ENCODE measurements at places on chromosomes 1 and 21.

DNA sequence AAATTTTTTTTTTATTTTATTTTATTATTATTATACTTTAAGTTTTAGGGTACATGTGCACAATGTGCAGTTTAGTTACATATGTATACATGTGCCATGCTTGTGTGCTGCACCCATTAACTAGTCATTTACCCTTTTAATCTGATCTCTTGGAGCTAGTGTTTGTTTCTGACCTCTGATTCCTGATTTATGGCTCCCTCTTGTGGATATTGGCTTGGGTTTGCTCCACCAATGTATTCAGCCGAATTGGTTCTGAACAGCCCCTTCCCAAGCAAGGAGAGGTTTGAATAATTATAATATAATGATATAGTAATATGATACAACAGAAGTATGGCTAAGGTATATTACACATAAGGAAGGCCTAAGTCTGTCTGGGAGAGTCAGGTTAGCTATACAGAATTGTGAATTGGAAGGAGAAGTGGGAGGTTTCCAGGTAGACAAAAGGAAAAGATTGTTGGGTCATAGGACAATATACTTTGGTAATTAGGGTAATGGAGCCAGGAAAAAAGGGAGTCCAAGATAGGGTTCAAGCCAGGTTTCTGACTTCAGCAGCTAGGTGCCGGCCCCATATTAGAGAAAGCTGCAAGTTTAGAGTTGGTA is 53.1 kb upstream of the HMCN1 start:
- DNase-seq: no peak

- no peak for DNase-seq
These were observed 871 bp upstream of the ETS2 start for GRCh38 chr21:38804789-38805327.

GRCh38 chr1:1430114-1430982 is 5.1 kb upstream of the VWA1 start:
- DNase-seq: no peak

- DNase-seq: no peak
These were observed 17.5 kb downstream of the BACH1 start for GRCh38 chr21:29316029-29316742.

DNA sequence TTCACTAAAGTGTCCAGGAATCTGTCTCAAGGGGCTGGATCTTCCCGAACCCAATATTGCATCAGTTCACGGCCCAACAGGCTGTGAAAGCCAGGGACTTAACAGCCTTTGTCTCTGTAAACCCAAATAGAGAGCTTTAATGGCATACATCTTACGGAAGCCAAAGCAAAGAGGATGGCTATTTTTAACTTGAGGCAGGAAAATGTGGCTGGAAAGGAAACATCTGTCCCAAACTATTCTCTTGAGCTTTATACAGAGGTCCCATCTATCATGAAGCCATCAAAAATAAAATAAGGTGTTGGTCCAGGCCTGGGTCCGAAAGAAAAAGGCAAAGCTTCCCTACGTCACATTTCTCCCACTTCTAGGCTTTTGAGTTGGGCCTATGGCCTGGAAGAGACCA is 7.7 kb upstream of the CD34 start:
- DNase-seq: no peak

DNA sequence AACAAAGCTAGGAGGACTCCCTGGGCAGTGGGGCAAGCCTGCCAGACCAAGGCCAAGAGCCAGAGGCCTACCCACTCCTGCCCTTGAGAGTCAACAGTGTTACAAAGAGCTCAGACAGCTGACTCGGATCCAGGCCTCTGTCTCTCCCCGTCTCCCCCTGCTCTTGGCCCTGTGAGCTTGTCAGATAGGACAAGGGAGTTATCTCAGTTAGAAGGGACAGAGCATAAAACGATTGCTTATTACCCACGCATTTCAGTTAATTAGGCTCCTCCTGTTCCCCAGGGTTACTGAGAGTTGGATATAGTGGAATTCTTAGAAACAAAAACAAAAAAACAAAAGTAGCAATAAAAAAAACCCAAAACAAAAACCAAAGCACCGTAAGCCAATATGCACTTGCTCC is 1.3 kb downstream of the SLC41A1 start:
- no peak for DNase-seq

DNA sequence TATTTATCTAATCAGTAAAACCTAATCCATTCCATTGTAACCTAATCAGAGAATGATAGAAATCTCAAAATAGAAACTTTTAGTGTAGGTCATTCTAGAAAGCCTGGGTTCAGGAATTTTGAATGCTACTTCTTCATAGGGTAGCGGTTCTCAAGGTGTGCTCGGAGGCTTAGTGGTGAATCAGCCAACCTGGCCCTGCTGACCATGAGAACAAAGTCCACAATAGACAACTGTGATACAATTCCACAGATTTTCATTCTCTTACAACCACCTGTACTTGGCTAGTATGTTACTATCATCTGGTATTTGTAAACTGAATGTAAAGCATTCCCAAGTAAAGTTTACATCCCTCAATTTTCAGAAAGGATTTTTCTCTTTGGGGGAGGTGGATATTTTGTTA is 7.5 kb upstream of the PUM1 start:
- no peak for DNase-seq

DNA sequence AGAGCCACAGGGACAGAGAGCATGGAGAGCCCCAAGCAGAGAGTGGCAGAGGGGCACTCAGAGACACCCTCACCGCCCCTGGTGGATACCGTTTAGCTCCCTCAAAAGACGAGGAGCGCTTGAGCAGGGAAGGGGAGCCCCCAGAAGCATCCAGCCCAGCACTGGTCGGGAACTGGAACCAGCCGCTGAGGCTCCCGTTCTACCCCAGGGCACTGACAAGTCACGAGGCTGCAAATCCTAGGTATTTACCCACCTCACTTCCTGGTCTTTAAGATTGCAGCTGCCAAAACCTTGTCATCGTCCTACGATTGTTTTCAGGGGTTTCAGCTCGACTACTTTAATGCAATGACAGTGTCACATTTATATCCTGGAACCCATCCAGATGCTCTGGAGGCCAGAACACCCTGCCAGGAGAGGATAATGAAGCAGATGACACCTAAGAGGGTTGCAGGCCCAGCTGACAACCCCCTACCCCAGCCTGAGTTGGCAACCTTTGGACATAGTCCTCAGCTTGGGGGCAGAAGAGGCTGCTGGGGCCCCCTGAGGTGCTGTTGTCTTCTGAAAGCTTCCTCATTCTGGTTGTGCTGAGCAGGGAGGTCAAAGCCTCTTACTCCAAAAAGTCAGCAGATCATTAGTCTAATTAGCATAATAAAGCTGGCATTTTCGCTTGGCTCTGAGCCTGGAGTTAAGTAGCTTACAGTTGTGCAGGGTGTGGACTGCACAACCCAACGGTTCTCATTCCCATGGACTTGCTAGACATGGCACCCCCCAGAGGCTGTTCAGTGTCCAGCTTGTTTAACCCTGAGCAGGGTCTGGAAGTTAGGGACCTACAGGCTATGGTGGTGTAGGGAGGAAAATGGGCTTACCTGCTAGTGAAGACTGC is 20.6 kb upstream of the BACE2 start:
- DNase-seq: no peak

DNA sequence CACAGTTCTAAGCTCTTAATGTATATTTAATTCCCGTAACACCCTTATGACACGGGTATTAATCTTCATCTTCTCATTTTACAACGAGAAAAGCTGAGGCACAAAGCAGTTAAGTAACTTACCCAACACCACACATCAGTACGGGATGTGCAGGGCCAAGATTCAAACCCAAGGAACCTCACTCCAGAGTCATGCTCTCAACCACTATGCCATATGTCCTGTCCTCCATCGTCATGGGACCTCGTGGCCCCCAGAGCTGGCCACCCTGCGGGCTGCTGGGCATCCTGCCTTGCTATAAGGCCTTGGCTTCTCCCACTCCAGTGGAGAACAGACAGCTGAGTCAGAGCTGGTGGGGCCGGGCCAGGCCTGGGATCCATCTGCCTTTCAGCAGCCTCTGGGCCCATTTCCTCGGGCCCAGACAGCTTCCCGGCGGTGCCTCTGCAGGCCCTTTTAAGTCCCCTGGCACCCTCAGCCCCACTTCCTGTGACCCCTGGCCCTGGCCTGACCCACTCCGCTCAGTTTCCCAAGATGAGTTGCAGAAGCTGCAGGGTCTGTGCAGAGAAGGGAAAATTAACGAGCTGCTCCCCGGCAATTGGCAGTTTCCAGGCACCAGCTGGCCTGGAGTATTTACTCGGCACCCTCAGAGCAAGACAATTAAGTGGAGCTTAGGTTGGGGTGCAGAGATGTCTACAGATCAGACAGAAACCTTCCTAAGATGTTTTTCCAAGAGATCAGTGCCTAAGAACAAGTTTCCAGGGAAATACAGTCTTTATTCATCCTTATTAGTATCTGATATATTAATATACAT is 98.2 kb downstream of the EPHB2 start:
- no peak for DNase-seq

GRCh38 chr1:66283622-66284041 is 250.3 kb upstream of the SGIP1 start:
- DNase-seq: no peak

- no peak for DNase-seq
These were observed 148.0 kb upstream of the C1orf174 start for GRCh38 chr1:4048076-4048475.

DNA sequence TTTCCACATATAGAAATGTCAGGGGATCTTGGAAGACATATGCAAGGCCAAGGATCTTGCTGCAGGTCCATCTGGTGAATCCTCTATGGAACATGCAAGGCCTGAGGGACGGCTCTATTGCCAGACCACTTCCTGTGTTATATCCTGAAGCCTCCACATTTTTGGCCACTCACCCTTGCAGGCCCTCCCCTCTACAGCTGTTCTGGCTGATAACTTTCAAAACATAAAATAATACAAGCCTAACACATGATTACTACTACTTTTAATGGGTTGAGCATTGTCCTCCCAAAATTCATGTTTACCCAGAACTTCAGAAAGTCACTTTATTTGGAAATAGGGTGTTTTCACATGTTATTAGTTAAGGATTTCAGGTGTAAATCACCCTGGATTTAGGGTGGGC is 18.5 kb upstream of the LYPLAL1 start:
- no peak for DNase-seq

DNA sequence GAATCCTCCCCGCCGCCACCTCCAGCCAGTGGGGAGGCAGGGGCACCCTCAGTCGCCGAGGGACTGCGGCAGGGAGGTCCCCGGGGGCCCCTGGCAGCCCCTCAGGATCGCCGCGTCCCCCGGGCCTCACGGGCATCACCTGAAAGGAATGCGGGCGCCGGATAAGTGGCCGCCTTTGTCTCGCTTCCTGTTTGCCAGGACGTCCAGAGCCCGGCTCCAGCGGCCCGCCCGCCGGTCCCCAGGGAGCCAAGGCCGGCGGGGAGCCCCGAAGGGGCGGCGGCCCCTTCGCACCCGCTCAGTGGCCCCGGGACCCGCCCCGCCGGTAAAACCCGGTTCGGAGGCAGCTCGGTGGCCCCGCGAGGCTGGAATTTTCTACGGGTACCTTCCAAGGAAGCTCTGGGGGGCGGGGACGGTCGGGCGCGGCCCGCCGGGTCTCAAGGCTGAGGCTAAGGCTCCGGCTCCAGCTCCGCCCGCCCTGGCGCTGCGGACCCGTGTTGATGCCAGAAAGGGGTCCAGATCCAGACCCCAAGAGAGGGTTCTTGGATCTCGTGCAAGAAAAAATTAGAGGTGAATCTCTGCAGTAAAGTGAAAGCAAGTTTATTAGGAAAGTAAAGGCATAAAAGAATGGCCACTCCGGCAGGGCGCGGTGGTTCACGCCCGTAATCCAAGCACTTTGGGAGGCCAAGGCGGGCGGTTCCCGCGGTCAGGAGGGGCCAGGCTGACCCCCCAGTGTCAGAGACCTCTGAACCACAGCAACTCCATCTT is 12.6 kb downstream of the TINAGL1 start:
- no peak for DNase-seq

GRCh38 chr21:33132054-33132453 is 62.1 kb downstream of the OLIG1 start:
- no peak for DNase-seq

GRCh38 chr1:198687429-198687828 is 48.6 kb downstream of the PTPRC start:
- DNase-seq: no peak

DNA sequence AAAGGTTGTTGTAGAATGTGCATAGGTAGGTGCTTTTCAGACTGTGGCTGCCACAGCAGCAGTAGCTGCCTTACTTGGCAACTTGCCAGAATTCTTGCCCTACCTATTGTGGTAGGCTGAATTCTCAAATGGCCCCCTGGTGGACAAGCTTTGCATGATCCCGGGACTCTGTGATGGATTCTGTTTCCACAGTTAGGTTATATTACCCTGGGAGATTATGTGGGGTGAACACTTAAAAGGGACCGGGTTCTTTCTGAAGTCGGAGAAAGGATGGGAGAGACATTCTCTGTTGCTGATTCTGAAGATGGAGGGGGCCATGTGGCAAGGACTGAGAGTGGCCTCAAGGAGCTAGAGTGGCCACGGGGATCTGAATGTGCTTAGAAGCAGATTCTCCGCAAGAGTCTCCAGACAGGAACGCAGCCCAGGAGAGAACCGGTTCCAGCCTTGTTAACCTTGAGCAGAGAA is 32.1 kb upstream of the KCNE1 start:
- no peak for DNase-seq

GRCh38 chr1:113128116-113128515 is 55.1 kb downstream of the LRIG2 start:
- DNase-seq: no peak

GRCh38 chr21:27196651-27197050 is 229.8 kb upstream of the ADAMTS5 start:
- no peak for DNase-seq

DNA sequence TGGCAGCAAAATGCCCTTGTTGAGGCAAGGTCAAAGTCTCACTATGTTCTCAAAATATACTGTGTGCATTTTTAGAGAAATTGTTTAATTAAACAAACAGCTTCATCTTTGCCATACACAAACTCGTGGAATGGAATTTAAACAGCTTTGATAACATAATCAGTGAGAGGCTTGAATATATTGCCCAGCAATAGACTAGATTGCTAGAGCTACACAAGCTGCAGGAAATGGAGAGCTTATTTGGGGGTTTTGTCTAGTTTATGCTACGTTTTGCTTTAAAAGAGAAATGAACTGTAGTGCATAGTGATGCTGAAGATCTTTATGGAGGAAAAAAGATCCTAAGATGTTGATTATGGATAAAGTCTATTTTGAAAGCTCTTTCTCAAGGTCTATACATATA is 166.8 kb upstream of the HMCN1 start:
- no peak for DNase-seq

- no peak for DNase-seq
These were observed 78.6 kb downstream of the MORN1 start for GRCh38 chr1:2312515-2313301.

DNA sequence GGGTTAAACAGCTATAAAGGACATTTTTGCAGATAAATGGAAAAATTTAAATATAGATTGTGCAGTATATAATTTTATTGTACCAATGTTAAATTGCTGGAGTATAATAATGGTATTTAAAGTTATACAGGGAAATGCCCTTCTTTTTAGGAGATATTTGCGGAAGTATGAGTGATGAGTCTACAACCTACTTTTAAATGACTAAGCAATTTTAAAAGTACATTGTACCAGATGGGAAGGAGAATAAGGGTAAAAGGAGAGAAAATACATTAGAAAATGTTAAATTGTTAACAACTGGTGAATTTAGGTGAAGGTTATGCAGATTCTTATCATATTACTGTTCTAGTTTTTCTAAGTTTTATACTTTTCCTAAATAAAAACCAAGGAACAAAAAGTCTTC is 91.8 kb downstream of the ZZZ3 start:
- no peak for DNase-seq
